Body of pancreas (tissue), 4 donors: ENCODE measurements at places on chromosomes 11 and 22. TPM values are rescaled to one million over a fixed set of nuclear protein-coding genes. Genes with fewer than 3 reads are reported as not detected.

Gene ZP1
- total RNA-seq: not detected

GRCh38 chr11:2748814-2749554 is 49.2 kb upstream of the KCNQ1OT1 start:
- no peak for DNase-seq

GRCh38 chr22:39348909-39349505 is 784 bp upstream of the SYNGR1 start:
- DNase-seq: peak; percentile 37

- no peak for DNase-seq
Observed at GRCh38 chr11:2732261-2732939, 32.6 kb upstream of the KCNQ1OT1 start.

DNA sequence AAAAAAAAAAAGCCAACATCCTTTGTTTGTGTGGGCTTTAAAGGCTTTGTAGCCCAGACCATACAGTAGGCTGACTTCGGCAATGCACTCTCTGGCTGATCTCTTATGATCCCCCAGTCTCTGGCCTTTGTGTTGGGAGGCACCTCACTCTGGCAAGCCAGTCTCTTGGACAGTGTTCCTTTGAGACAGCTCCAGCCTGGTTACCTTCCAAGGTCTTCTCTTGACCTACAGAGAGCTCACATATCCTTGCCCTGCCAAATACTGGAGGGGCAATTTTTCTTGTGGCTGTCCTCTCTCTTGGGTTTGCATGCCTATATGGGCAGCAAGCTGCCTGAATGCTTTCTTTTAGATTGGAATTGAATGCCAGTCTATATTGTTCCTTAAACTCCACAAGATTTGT is 69.8 kb downstream of the SESN3 start:
- DNase-seq: no peak

DNA sequence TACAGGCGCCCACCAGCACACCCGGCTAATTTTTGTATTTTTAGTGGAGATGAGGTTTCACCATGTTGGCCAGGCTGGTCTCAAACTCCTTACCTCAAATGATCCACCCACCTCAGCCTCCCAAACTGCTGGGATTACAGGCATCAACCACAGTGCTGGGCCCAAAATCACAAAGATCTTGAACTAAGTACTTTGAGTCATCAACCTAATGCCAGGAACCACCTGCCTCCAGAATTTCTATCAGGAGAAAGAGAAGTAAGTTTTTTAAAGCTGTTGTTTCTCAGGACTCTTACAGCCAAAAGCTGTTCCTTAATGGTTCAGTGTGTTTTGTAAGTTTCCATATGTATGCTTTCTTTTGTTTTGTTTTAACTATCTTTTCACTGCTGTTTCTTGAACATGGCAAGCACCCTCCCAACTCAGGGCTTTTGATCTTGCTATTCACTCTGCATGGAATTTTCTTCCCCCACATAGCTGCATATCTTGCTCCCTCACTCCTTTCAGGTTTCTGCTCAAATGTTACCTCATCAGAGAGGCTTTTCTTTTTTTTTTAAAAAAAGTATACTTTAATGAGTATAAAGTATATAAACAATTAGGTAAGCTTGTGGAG is 6.0 kb upstream of the PAK1 start:
- DNase-seq: no peak

DNA sequence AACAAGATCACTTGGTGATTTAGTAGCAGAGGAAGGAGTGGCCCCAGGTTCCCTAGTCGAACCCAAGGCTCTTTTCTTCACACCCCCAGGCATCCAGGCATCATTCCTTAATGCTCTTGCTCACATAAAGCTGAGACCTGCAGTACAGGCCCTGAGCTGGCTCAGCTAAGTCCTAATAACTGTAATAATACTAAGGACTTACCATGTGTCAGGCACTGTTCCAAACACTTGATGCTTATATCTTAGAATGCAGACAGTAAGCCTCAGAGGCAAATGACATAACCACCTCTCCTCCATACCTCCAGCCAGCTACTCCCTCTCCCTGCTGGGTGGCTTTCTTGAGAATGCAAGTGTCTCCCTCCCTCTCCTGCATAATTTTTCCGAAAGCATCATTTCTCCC is 33.2 kb downstream of the ANKK1 start:
- DNase-seq: no peak

DNA sequence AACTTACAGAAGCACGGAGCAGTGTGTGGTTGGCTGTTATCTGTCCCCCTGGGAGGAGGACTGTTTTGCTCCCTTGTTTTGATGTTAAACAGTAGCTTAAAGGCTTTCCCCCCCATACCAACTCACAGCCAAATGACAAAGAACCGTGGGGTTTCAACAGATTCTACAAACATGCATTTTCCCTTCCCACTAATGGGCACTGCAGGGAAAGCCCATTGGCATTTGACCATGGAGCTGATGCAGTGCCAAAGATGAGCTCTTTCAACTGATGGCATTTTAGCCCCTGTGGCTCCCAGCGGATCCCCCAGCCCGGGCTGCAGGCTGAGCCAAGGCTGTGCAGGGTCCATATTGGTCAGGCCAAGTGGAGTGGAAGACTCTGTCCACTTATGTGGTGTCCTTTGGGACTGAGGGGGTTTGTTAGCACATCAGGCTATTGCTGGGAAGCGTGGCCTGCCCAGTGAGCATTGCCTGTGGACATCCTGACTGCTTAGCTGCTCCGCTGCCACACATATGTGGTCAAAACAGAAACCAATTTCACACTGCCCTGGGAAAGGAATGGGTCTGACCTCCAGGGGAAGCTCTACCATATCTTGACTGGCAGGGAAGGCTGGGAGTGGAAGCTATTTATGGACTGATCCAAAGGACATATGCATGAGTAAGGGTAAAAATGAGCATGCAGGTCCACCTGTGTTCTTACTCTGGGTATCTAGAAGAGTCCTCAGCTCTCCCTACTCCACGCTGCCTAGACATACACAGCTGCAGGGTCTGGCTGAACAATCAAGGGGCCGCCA is 116.4 kb upstream of the PARVA start:
- no peak for DNase-seq

GRCh38 chr11:59878575-59878974 is at the start of gene OOSP3:
TSS of gene OOSP3 (plus strand) at chr11:59878782. CDS start at chr11:59878809, 27 bp downstream.
- no peak for DNase-seq

GRCh38 chr22:31861226-31861840 is 83.0 kb upstream of the YWHAH start:
- no peak for DNase-seq

DNA sequence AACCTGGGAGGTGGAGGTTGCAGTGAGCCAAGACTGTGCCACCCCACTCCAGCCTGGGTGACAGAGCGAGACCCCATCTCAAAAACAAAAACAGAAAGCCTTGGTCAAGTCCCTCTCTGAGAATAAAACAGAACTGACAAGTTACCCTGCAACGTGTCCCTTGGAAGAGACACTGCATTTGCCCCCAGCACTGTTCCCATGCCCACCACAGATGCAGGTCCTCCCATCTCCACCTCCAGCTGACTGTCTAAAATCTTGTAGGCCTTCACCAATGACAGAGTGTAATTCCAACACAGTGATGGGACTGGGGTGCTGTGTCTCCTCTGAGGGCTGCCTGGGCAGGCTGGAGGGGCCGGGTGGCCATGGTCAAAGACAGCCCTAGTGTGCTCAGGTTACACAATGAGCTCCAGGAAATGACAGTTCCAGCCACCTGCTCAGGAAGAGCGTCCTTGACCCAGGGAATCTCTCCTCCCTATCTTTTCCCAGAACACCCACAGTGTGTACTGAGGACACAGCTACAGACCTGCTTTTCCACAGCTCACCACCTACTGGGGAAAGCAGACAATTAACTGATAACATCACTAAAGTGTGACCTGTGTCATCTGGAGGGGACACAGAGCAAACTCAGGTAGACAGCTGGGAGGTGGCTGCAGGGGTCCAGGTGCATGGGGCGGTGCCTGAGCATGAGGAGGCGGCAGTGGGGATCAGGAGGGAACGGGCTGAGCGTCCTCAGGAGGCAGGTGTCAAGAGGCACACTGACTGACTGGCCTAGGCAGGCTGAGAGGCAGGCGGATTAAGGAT is 56.4 kb downstream of the ARFGAP3 start:
- DNase-seq: no peak

Gene CD3D
- total RNA-seq: not detected

DNA sequence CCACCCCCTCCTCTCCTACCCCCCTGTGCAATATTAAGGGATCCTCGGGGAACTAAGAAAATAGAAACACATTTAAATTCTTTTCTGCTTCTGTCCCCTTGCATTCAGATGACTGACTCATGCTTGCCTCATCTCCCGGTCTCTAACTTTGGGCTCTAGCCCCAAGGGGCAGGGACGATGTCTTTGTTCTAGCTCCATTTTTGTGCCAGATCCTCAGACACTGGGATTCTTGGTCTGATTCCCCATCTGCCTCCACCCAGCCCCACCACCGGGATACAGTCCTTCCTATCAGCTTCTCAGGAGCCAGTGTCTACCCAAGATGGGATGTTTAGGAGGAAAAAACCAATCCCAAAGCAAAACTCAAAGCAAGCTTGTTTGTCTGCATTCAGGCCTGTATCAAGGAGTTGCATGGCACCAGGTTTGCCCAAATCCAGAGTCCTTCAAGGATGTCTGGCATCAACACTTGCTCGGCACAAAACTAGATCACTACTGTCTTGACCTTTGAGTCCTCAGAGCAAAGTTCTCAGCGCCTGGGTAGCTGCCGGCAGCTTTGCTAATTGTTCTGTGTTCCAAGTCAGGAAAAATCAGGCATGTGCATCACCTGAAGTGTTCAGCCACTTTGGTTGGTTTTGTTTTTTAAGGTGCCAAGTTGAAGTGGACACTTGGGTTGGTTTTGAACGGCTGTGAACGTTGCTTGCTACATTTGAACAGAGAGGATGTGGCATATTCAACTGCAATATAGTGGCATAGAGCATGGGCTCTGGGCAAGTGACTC is 212.8 kb downstream of the DSCAML1 start:
- DNase-seq: no peak

DNA sequence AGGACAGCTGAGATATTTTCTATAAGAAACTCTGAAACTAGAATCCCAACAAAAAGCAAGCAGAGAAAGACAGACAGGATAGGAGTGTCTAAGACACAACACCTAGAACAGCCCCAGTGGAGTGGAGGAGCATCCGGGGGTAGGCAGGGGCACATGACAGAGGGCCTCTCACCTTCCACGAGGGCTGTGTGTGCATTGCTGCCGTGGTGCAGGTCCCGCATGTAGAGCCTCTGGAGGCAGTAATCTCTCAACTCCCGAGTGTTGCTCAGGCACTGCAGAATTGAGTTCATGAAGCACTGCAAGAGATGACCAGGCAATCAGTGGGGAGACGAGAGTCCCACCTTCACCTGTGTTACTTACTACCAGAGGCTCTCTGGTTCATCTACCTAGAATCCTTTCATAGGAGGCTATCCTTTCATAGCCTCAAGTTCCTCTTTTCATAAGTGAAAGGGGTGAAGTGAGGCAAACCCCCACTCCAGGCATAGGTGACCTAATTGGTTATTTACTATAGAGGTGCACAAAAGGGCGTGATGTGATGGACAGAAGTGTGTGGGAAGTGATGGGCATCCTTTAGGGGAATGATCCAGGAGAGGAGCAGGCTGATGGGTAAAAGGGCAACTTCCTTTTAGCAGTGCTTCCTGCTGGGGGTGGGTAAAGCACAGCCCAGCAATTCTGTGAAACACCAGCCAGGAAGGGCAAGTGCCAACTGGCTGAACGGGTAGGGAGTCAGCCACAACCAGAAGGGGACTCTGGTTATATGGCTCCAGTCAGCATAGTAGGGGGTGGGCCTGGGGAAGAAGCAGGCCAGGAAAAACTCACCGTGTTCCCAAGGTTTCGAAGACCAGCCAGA is 13.1 kb upstream of the MFRP start:
- DNase-seq: no peak

DNA sequence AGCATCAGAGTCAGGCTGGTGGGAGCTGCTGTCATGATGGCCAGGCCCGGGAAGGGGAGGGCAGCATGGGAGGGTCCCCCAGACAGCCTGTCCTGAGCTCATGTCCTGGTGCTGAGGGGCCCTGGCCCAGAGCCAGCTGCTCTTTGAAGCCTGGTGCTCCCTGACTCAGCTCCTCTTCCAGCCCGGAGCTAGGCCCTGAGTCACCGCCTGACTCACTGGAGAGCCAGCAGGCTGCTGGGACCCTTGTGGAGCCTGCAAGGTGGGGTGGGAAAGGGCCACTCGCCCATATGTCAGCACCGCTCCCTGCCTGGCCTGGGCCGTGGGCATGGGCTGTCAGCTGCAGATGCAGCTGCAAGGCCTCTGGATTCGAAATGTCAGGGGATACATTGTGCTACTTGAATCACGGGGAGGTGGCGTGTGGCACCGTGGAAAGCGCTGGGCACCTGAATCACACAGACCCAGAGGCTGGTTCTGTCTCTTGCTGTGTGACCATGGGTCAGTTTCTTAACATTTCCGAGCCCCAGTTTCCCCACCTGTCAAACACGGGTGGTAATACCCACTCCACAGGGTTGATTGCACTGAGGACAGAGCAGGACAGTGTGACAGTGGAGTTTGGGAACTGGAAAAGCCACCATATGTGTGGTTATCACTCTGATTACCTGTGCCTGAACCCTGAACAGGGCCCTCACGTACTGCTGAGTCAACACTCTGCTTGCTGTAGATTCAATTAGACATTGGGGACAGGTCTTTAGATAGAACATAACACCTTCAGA is 4.4 kb downstream of the CACNA1I start:
- no peak for DNase-seq

DNA sequence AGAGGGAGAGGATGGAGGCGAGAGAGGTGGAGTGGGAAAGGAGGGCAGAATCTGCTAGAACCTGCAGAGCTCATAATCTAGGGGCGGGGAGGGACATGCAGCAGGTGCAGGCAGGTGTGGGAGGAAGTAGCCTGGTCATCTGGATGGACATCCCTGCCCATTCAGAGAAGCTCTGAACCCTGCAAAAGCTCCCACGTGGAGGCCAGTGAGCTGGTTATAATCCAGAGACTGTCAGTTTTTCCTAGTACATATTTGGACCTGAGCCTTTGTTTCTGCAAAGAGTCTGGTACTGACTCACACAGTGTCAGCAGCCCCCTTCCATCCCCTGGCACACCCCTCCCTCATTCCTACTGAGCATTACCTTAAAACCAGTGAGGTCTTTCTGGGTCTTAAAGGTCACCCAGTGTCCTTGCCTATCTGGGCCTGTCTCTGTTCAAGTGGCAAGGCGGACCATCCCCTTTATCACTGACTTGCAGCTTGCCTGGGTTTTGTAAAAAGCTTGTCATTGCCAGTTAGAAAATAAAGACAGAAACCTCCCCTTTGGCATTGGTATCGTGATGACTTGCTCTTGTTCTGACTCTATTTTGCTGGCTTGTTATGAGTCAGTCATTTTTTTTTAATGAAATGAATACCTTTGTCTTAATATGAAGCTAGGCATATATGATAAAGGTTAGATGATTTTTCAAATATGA is 26.1 kb downstream of the PTPRJ start:
- no peak for DNase-seq

DNA sequence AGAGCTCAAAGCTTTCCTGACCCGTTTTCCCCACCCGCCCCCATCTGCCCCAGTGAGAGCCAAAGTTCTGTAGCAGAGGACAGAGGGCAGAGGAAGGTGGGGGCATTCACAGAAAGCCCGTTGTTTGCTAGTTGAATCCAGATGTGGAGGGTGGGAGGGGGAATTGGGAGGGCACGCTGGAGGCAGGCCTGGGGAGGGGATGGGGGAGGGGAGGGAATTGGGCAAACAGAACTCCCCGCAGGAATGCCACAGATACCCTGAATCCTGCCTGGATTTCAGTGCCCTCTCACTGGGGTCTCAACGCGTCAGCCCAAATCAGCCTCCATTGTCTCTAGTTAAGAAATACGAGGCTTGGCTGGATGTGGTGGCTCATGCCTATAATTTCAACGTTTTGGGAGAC is 12.9 kb upstream of the OAF start:
- no peak for DNase-seq

GRCh38 chr11:35139722-35140282 is 831 bp downstream of the CD44 start:
- peak; percentile 83 for DNase-seq
